Activated naive CD4-positive, alpha-beta T cell treated with anti-CD3 and anti-CD28 coated beads for 36 hours (primary cell): ENCODE measurements at places on chromosomes 6 and 20. TPM values are rescaled to one million over a fixed set of nuclear protein-coding genes. Genes with fewer than 3 reads are reported as not detected.

DNA sequence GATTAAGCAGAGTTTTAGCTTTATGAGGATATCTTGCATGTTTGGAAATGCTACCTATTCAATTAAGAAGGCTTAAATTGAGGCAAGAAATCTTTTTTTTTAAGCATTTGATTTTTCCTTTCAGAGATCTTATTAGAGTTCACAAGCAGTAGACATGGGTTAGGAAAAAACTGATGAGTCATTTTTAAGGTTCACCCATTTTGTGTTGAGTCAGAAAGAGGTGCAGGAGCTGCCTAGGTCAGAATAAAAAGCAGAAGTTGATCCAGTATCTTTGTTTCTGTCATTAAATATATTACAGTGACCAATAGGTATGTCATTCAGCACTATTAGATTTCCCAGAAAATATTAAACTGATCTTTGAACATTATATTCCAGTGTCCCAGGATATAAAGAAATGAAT is 306.8 kb downstream of the LMBRD1 start:
- no peak for DNase-seq
- H3K27me3 ChIP-seq = peaks cover 2% of the 10 kb centered on the region

- no peaks in the 10 kb centered on the region for H3K4me1 ChIP-seq
- no peak for DNase-seq
- H3K27me3 ChIP-seq = no peaks in the 10 kb centered on the region
- no peak overlapping the region for H3K4me3 ChIP-seq
- H3K27ac ChIP-seq = no peak overlapping the region
These were observed 261.3 kb downstream of the ESR1 start for GRCh38 chr6:152068622-152069261.

GRCh38 chr6:71048320-71049164 is 91.7 kb upstream of the B3GAT2 start:
- H3K27ac ChIP-seq = no peak overlapping the region
- H3K4me3 ChIP-seq = no peak overlapping the region
- no peak for DNase-seq

DNA sequence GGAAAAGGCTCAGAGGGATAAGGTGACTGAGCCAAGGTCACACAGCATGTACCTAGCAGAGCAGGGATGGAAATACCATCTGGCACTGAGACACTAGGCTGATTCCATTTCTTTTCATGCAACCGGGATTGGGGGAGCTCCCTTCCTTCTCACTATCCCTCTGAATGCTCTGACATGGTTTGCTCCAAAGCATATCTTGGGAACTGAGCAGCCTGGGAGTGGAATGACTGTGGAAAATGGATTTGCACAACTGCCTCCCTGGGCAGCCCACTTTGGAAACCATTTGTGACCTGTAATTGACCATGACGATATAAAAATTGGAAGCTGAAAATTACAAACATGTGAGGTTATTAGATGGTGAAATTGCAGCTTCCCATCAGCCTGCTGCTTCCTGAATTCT is 309.0 kb upstream of the CHD6 start:
- no peaks in the 10 kb centered on the region for H3K36me3 ChIP-seq
- H3K27ac ChIP-seq = no peak overlapping the region
- no peak overlapping the region for H3K4me3 ChIP-seq
- no peaks in the 10 kb centered on the region for H3K4me1 ChIP-seq
- peaks cover 10% of the 10 kb centered on the region for H3K27me3 ChIP-seq

- H3K4me3 ChIP-seq = no peak overlapping the region
- DNase-seq = no peak
- peaks cover 34% of the 10 kb centered on the region for H3K27me3 ChIP-seq
- H3K36me3 ChIP-seq = no peaks in the 10 kb centered on the region
- no peaks in the 10 kb centered on the region for H3K4me1 ChIP-seq
These were observed 12.0 kb upstream of the KIF13A start for GRCh38 chr6:17999425-17999824.

Gene LY6G6C
- total RNA-seq = not detected

Gene KDM1B
- 14.4 TPM for total RNA-seq
